ENCODE measurements at places on chromosomes 4 and X. TPM values are rescaled to one million over a fixed set of nuclear protein-coding genes. Genes with fewer than 3 reads are reported as not detected.

DNA sequence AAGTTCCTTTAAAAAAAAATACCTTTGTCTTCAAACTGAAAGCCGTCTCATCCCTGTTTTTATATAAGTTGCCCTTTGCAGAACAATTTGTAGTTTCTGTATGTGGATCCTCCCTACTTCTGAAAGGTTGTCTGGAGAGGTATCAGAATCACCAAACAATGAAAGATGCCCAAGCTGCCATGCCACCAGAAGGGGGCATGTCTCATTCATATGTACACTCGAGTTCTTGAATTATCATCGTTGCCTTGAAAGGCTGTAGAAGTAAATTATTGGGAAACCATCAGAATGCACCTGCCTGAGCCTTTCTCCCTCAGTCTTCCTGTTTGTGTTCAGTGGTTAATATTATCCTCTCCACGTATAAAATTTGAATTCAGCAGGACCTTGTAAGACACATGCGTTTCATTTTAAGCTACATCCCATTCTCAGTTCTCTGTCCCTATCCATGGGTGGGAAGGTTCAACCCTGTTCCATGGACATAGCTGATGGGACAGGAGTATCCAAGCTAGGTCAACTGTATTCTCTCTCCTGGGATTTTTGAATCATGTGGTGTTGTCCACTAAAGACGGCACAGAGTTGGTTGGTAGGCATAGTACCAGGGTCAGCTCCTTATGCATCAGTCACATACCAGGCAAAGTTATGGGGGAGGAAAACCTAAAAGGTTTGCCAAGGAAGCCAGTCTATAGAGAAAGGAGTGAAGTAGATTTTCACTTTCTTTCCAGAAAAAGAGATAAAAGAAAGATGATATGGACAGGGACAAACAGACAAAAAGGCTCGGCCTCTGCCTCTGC is 24.0 kb downstream of the GALNT7 start:
- no peaks in the 10 kb centered on the region for H3K27me3 ChIP-seq
- H3K36me3 ChIP-seq = no peaks in the 10 kb centered on the region
- DNase-seq = no peak

DNA sequence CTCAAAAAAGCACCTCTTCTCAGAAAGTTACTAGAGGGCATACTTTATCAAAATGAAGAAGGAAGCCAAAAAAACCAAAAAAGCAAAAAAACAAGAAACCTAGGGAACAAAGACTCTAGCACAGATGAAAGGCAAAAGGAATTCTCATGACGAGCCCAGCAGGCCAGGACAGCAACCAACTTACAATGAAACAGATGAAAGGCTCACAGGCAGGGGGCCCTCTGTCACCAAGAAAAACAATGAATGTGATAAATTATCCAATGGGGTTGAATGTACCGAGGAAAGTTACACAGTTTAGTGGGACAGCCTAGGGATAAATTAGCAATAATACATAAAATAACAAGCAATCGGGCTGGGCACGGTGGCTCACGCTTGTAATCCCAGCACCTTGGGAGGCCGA is 79.0 kb downstream of the GPR82 start:
- no peak overlapping the region for H3K27ac ChIP-seq
- DNase-seq = no peak
- no peaks in the 10 kb centered on the region for H3K27me3 ChIP-seq

DNA sequence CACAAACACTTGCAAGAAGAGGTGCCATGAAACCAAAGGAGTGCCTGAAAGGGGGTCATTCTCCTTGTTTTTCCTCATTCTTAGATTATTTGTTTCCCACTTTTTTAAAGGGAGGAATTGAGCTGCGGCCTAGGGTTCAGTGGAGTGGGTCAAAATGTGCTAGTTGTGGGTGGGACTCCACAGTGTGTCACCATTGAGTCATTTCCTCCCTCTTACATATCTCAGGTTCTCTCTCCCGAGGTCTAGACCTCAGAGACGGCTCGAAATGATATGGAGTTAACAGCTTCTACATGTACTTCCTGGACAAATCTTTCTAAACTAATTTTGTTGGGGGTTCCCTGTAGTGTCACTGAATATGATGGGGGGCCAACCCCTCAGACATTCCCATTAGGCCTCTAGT is 328.4 kb upstream of the SPANXN1 start:
- H3K27ac ChIP-seq = no peak overlapping the region
- DNase-seq = no peak
- H3K4me3 ChIP-seq = no peak overlapping the region
- H3K4me1 ChIP-seq = no peaks in the 10 kb centered on the region

DNA sequence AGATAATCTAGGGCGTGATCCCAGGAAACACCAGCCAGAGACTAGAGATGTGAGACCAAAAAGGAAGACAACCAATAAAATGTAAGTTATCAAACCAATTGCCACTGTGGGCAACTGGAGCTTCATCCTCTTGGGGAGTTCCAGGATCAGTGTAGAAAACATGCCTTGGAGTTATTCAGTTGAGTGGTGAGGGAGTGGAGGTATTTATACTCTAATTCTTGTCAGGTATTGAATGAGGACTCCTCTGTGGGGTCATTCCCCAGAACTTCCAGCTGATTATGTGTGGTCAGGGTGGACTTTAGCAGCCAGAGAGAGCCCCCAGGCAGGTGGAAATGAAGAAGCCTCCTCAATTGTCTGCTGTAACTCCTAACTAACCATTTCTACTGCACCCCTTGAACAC is 144.0 kb upstream of the PRPS2 start:
- no peaks in the 10 kb centered on the region for H3K36me3 ChIP-seq
- H3K27ac ChIP-seq = no peak overlapping the region
- no peak for DNase-seq
- no peaks in the 10 kb centered on the region for H3K4me1 ChIP-seq

- no peaks in the 10 kb centered on the region for H3K27me3 ChIP-seq
- no peak for DNase-seq
- no peaks in the 10 kb centered on the region for H3K36me3 ChIP-seq
- H3K4me3 ChIP-seq = no peak overlapping the region
Observed at GRCh38 chr4:165810726-165811125, 62.3 kb upstream of the TLL1 start.

- H3K4me1 ChIP-seq = no peaks in the 10 kb centered on the region
- no peak overlapping the region for H3K4me3 ChIP-seq
- no peaks in the 10 kb centered on the region for H3K27me3 ChIP-seq
- no peak overlapping the region for H3K27ac ChIP-seq
- peak; percentile 35 for DNase-seq
- H3K36me3 ChIP-seq = no peaks in the 10 kb centered on the region
Observed at GRCh38 chr4:22897520-22898108, 204.9 kb downstream of the GBA3 start.

- no peaks in the 10 kb centered on the region for H3K36me3 ChIP-seq
- H3K27me3 ChIP-seq = no peaks in the 10 kb centered on the region
- no peaks in the 10 kb centered on the region for H3K4me1 ChIP-seq
Observed at GRCh38 chr4:85298037-85298436, 176.9 kb upstream of the ARHGAP24 start.

- H3K36me3 ChIP-seq = no peaks in the 10 kb centered on the region
- peaks cover 15% of the 10 kb centered on the region for H3K27me3 ChIP-seq
Observed at GRCh38 chrX:134173541-134174272, 63.3 kb upstream of the CCDC160 start.

DNA sequence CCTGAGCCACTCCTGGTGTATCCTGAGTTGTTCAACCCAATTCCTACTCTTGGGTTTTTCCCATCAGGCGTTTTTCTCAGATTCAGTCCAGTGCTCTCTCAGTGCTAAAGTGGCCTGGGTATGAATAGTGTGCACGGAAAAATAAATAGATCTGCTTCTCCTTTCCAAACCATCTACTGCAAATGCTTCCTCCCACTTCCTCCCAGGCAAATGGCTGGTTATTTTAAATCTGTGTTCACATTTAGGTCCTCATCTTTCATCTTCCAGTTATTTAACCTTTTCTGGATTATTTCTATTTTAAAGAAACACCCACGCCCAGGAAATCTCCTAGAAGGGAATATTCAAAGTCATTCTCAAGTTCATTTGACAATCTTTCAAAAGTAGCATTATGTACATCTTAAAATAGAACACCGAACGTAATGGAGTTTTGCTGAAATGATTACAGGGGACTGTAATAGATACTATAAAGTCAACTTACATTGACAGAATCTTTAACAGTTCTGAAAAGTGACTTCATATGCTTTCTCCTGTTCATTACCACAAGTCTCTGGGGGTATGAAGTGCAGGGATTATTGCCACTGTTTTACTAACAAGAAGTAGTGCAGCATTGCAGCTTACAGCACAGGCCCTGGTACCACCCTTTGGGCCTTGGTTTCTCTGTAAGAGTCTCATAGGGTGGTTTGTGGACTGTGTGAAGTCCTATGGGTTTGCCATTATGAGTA is 66.3 kb downstream of the MED28 start:
- H3K4me3 ChIP-seq = no peak overlapping the region
- DNase-seq = no peak
- no peaks in the 10 kb centered on the region for H3K4me1 ChIP-seq
- H3K36me3 ChIP-seq = no peaks in the 10 kb centered on the region
- no peak overlapping the region for H3K27ac ChIP-seq

- no peak overlapping the region for H3K27ac ChIP-seq
- H3K4me3 ChIP-seq = no peak overlapping the region
- H3K4me1 ChIP-seq = no peaks in the 10 kb centered on the region
- no peaks in the 10 kb centered on the region for H3K27me3 ChIP-seq
Observed at GRCh38 chr4:16411501-16412085, 185.3 kb upstream of the TAPT1 start.

DNA sequence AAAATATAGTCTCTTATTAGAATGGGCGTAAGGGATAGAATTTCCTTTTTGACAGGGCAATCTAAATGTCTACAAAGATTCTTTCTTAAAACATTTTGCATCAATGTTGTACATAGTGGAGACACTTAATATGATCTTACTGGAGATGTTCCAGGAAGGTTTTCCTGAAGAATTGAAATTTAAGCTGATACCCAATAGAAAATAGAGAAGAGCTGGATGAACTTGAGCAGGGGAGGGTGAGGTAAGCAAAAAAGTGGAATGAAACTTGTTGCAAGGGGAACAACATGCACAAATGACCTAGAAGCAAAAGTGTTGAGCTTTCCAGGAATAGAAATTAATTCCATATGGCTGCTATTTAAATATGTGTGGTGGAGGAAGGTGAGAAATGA is 19.7 kb downstream of the SLAIN2 start:
- no peaks in the 10 kb centered on the region for H3K36me3 ChIP-seq
- H3K27ac ChIP-seq = no peak overlapping the region
- no peaks in the 10 kb centered on the region for H3K27me3 ChIP-seq
- H3K4me3 ChIP-seq = no peak overlapping the region
- peaks cover 15% of the 10 kb centered on the region for H3K4me1 ChIP-seq

GRCh38 chr4:10030972-10031667 is 9.8 kb upstream of the SLC2A9 start:
- H3K27me3 ChIP-seq = no peaks in the 10 kb centered on the region
- no peak for DNase-seq
- no peak overlapping the region for H3K4me3 ChIP-seq
- peak overlapping the region; percentile 68 for H3K27ac ChIP-seq
- no peaks in the 10 kb centered on the region for H3K36me3 ChIP-seq

GRCh38 chr4:29278585-29278984 is 1441.6 kb upstream of the PCDH7 start:
- H3K4me3 ChIP-seq = no peak overlapping the region
- DNase-seq = no peak
- H3K36me3 ChIP-seq = no peaks in the 10 kb centered on the region
- no peaks in the 10 kb centered on the region for H3K4me1 ChIP-seq
- no peak overlapping the region for H3K27ac ChIP-seq

- DNase-seq = no peak
- no peaks in the 10 kb centered on the region for H3K4me1 ChIP-seq
- no peak overlapping the region for H3K4me3 ChIP-seq
Observed at GRCh38 chr4:138761638-138762220, 253.9 kb upstream of the NOCT start.

DNA sequence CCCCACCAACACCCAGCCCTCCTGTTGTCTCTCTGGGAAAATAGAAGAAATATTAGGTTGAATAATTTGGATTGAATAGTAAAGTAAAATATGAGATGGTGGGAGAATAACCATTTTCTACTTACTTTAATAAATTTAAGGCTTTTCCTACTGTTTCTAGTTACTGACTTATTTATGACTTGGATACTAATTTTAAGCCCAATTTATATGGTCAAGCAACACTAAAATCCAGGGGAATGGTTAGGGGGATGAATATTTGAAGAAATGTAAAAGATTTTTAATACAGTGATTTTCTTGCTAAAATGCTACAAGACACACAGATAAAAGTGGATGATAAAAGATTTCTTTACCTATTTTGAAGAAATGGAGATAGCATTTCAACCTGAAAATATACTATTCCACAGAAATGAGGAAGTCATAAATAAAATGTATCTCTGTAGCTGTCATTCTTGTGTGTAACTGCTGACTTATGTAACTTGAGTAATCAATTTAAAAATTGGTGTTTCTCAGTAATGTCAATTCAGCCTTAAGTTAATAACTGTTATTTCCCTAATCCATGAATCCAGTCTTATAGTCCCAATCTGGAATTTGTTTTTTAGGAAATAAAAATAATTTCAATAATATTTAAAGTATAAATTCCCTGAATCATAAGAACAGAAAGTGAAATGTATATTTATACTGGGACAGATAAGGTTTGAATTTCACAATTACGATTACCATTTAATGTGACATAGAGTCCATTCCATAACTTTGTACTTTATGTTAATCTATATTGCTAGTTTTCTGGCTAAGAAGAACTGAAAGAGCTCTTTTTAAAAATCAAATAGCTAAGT is 24.3 kb upstream of the IL2 start:
- H3K27ac ChIP-seq = no peak overlapping the region
- no peak overlapping the region for H3K4me3 ChIP-seq
- H3K36me3 ChIP-seq = no peaks in the 10 kb centered on the region
- no peaks in the 10 kb centered on the region for H3K4me1 ChIP-seq

GRCh38 chr4:162126729-162127128 is 37.1 kb downstream of the FSTL5 start:
- H3K4me1 ChIP-seq = no peaks in the 10 kb centered on the region
- H3K27ac ChIP-seq = no peak overlapping the region
- DNase-seq = no peak
- no peaks in the 10 kb centered on the region for H3K27me3 ChIP-seq
- no peaks in the 10 kb centered on the region for H3K36me3 ChIP-seq

- peaks cover 54% of the 10 kb centered on the region for H3K27me3 ChIP-seq
- H3K4me1 ChIP-seq = peaks cover 2% of the 10 kb centered on the region
- H3K36me3 ChIP-seq = no peaks in the 10 kb centered on the region
- no peak for DNase-seq
Observed at GRCh38 chr4:3479358-3480101, 16.4 kb downstream of the DOK7 start.

GABRG1 gene
- not detected for total RNA-seq

EBP gene
- 75.7 TPM for total RNA-seq

NKRF gene
- 2.8 TPM for total RNA-seq

GALNTL6 gene
- 0.95 TPM for total RNA-seq

GPR173 gene
- total RNA-seq = 5.2 TPM

CHRDL1 gene
- 13.5 TPM for total RNA-seq

SLC2A9 gene
- total RNA-seq = 3.4 TPM

SLC16A2 gene
- 1.7 TPM for total RNA-seq

TCEAL6 gene
- not detected for total RNA-seq

FAM133A gene
- not detected for total RNA-seq

USP17L19 gene
- not detected for total RNA-seq

GPRIN3 gene
- total RNA-seq = 10.8 TPM
